ENCODE measurements at places on chromosomes 1 and 21. TPM values are rescaled to one million over a fixed set of nuclear protein-coding genes. Genes with fewer than 3 reads are reported as not detected.

- no peaks in the 10 kb centered on the region for H3K36me3 ChIP-seq
- no peak for DNase-seq
- H3K4me3 ChIP-seq: no peak overlapping the region
- no peaks in the 10 kb centered on the region for H3K27me3 ChIP-seq
- H3K4me1 ChIP-seq: no peaks in the 10 kb centered on the region
These were observed 9.4 kb downstream of the CFHR4 start for GRCh38 chr1:196897158-196897828.

The CYP4A11 gene
- polyA plus RNA-seq: not detected

The LRRN2 gene
- polyA plus RNA-seq: 2.4 TPM

GRCh38 chr1:85240174-85240601 is 19.3 kb downstream of the C1orf52 start:
- peaks cover 5% of the 10 kb centered on the region for H3K4me1 ChIP-seq
- no peak overlapping the region for H3K27ac ChIP-seq
- no peaks in the 10 kb centered on the region for H3K27me3 ChIP-seq
- no peak for DNase-seq
- no peak overlapping the region for H3K4me3 ChIP-seq

GRCh38 chr1:25342846-25343245 is 4.7 kb downstream of the TMEM50A start:
- H3K4me1 ChIP-seq: peaks cover 64% of the 10 kb centered on the region
- DNase-seq: no peak
- H3K4me3 ChIP-seq: no peak overlapping the region
- H3K27me3 ChIP-seq: no peaks in the 10 kb centered on the region

The CD1E gene
- polyA plus RNA-seq: not detected

GRCh38 chr1:12127206-12127810 is 39.5 kb upstream of the TNFRSF1B start:
- H3K36me3 ChIP-seq: no peaks in the 10 kb centered on the region
- no peak for DNase-seq
- H3K27me3 ChIP-seq: no peaks in the 10 kb centered on the region
- no peak overlapping the region for H3K4me3 ChIP-seq
- H3K27ac ChIP-seq: no peak overlapping the region
- peaks cover 6% of the 10 kb centered on the region for H3K4me1 ChIP-seq

The LHX4 gene
- polyA plus RNA-seq: not detected

DNA sequence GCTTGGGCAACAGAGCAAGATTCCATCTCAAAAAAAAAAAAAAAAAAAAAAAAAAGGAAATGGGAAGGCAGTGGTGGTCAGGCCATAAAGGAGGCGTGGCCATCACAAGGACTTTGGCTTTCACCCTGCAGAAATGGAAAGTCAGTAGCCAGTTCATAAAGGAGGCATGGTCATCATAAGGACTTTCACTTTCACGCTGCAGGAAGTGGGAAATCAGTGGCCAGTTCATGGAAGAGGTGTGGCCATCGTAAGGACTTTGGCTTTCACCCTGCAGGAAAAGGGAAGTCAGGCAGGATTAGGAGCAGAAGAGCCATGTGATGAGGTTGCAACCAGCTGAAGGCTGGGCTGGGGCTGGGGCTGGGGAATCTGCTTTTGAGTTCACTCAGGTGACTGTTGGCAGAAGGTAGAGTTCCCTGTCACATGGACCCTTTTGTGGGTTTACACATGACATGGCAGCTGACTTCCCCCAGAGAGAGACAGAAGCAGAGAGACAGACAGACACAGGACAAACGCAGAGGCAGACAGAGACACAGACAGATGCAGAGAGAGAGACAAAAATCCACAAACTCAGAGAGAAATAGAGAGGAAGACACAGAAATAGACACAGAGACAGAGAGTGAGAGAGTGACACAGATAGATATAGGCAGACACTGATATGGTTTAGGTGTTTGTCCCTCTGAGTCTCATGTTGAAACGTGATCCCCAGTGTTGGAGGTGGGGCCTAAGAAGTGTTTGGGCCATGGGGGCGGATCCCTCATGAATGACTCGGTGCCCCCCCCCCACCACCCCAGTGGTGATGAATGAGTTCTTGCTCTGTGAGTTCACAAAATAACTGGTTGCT is 263.9 kb upstream of the KAZN start:
- H3K27me3 ChIP-seq: no peaks in the 10 kb centered on the region
- no peak overlapping the region for H3K4me3 ChIP-seq
- no peaks in the 10 kb centered on the region for H3K4me1 ChIP-seq
- no peak for DNase-seq
- H3K36me3 ChIP-seq: no peaks in the 10 kb centered on the region

- DNase-seq: no peak
- H3K36me3 ChIP-seq: no peaks in the 10 kb centered on the region
- H3K4me3 ChIP-seq: no peak overlapping the region
These were observed 96.8 kb downstream of the INTS7 start for GRCh38 chr1:211938561-211938997.

GRCh38 chr1:34984435-34984792 is 733 bp downstream of the TMEM35B start:
- H3K4me1 ChIP-seq: peaks cover 40% of the 10 kb centered on the region
- no peaks in the 10 kb centered on the region for H3K27me3 ChIP-seq
- peak overlapping the region; percentile 89 for H3K27ac ChIP-seq
- DNase-seq: no peak
- H3K36me3 ChIP-seq: no peaks in the 10 kb centered on the region
- H3K4me3 ChIP-seq: peak overlapping the region; percentile 20

DNA sequence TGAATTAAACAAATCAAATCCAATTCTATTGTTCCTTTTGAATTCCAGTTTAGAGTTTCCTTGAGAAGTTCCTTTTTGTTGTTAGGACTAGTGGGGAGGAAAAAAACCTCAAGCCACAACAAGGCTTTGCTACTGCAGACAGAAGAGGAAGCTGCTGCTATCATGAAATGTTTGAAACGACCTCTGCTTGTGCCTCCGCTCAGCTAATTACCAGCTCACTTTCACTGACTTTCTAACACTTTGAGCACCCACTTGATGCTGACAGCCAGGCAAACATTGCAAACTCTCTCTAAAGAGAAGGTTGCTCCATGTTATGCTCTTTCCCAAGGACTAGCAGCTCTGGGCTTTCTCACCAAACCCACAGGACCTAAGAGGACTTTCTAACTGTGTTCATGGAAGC is 203.9 kb upstream of the PROX1 start:
- no peaks in the 10 kb centered on the region for H3K4me1 ChIP-seq
- DNase-seq: no peak
- no peak overlapping the region for H3K4me3 ChIP-seq
- no peak overlapping the region for H3K27ac ChIP-seq
- no peaks in the 10 kb centered on the region for H3K36me3 ChIP-seq

- no peak for DNase-seq
- no peak overlapping the region for H3K4me3 ChIP-seq
- no peak overlapping the region for H3K27ac ChIP-seq
- H3K27me3 ChIP-seq: no peaks in the 10 kb centered on the region
- peaks cover 54% of the 10 kb centered on the region for H3K36me3 ChIP-seq
- peaks cover 13% of the 10 kb centered on the region for H3K4me1 ChIP-seq
These were observed 17.8 kb downstream of the SFPQ start for GRCh38 chr1:35175098-35175576.

- H3K36me3 ChIP-seq: no peaks in the 10 kb centered on the region
- no peak overlapping the region for H3K4me3 ChIP-seq
- H3K4me1 ChIP-seq: no peaks in the 10 kb centered on the region
- H3K27me3 ChIP-seq: no peaks in the 10 kb centered on the region
- H3K27ac ChIP-seq: no peak overlapping the region
These were observed 158.4 kb downstream of the PTPRU start for GRCh38 chr1:29394521-29395225.

GRCh38 chr1:76587212-76587611 is 280.1 kb upstream of the ST6GALNAC5 start:
- H3K27me3 ChIP-seq: no peaks in the 10 kb centered on the region
- H3K4me1 ChIP-seq: no peaks in the 10 kb centered on the region
- no peak overlapping the region for H3K4me3 ChIP-seq
- DNase-seq: peak; percentile 60

The WDR64 gene
- polyA plus RNA-seq: not detected
